ENCODE measurements at places on chromosomes 4 and X.

- DNase-seq: no peak
Measured at GRCh38 chr4:76950956-76951671, 1.6 kb downstream of the SEPTIN11 start.

DNA sequence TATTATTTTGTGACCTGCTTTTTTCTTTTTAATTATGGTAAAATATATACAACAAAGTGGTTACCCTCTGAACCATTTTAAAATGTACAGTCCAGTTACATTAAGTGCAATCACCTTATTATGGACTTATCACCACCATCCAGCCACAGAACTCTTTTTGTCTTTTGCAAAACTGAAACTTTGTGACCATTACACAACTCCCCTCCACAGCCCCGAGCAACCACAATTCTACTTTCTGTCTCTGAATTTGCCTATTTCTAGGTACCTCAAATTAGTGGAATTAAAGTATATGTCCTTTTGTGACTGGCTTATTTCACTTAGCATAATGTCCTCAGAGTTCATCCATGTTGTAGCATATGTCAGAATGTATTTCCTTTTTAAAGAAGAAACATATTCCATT lies 39.3 kb upstream of the WWC2 start:
- no peak for DNase-seq

GRCh38 chr4:52990706-52991105 lies 128.6 kb downstream of the RASL11B start:
- DNase-seq: no peak

DNA sequence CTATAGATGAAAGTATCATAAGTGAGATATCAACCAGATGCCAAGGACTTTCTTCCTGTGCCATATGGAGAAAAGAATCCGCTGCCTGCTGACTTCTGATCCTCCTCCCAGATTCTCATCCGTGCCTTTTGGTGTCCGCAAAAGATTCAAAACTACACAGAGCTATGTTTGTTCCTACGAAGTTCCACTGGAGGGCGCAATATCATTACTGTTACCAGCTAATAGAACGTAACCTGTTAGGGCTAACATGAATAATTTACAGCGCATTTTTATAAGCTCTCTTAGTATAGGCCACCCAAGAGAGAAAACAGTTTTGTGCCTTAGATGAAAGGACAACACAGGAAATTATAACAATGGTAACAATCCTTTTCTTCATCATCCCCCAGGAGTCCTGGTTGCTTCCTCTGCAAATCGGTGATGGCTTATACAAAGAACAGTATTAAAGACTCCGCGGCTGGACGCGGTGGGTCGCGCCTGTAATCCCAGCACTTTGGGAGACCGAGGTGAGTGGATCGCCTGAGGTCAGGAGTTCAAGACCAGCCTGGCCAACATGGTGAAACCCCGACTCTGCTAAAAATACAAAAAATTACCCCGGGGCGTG lies 22.8 kb upstream of the CENPVL3 start:
- peak; percentile 32 for DNase-seq

GRCh38 chrX:132728296-132728695 lies 230.1 kb downstream of the HS6ST2 start:
- no peak for DNase-seq

DNA sequence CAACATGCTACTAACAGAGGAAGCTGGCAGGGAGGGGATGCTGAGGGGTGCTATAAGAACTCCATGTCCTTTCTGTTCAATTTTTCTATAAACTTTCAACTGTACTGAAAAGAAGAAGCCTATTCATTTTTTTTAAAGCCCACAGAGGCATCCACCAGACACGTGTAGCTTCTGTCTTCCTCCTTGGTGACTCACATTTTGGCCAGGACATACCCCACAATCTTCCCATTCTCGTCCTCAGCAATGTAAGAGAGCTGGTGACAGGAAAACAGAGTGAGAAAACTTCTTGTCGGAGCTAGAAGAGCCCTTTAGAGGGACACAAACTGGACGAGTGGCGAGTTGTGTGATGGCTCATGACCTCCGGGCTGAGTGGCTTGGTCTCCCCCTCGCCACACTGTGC lies 1.1 kb downstream of the NAA10 start:
- DNase-seq: peak; percentile 38

DNA sequence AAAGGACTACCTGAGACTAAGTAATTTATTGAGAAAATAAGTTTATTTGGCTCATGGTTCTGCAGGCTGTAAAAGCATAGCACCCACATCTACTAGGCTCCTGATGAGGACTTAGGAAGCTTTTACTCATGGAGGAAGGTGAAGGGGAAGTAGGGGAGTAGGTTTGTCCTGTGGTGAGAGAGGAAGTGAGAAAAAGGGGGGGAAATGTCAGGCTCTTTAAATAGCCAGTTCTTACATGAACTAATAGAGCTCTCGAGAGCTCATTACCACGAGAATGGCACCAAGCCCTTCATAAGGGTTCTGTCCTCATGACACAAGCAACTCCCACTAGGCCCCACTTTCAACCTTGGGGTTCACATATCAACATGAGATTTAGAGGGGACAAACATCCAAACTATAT lies 125.5 kb upstream of the NRK start:
- no peak for DNase-seq

DNA sequence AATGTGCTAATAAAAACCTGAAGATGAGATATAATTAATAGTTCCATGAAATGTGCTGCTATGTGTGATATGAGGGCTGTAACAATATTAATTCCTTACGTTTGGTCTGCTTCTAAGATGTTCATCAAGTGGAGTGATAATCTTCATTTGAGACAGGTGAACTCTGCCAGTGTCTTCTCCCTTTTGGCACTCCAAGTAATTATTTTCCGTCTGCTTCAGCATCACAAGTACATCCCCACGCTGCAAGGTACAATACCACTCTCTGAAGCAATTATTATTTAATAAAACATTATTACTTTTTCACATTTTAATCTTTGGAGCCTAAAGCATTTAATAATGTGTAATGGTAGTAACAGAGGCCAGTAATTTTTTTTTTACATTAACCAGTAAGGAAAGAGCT lies 44.4 kb downstream of the RPS3A start:
- no peak for DNase-seq

DNA sequence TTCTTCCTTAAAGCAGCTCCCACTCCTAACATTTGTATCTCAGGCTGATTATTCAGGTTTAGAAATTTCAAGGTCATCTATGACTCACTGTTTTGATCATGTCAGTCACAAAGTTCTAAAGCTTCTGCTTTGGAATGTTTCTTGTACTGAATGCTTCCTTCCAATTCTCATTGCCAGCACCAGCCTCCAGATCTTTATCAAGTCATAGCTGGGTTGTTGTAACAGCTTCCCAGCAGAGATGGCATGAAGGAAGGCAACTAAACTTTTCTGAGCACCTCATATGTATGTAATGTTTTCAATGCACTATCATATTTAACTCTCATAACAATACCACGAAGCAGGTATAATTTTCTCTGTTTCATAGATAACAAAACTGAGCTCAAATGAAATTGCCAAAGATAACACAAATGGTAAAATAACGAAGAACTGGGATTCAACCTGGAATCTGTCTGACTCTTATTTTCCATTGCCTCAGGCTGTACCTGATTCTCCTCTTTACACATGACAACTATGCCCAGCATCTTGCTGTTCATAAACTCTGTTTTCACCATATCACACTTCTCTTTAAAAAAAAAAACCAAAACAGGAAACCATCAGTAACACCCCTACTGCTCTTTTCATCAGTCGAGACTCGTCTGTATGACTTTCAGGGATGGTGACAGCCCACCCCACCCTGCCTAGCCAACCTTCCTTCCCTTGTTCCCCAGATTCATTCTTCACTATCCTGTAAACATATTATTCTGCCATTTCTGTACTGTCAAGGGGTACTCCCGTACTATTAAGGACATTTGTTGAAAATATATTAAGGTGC lies 13.4 kb downstream of the TRPC3 start:
- no peak for DNase-seq

DNA sequence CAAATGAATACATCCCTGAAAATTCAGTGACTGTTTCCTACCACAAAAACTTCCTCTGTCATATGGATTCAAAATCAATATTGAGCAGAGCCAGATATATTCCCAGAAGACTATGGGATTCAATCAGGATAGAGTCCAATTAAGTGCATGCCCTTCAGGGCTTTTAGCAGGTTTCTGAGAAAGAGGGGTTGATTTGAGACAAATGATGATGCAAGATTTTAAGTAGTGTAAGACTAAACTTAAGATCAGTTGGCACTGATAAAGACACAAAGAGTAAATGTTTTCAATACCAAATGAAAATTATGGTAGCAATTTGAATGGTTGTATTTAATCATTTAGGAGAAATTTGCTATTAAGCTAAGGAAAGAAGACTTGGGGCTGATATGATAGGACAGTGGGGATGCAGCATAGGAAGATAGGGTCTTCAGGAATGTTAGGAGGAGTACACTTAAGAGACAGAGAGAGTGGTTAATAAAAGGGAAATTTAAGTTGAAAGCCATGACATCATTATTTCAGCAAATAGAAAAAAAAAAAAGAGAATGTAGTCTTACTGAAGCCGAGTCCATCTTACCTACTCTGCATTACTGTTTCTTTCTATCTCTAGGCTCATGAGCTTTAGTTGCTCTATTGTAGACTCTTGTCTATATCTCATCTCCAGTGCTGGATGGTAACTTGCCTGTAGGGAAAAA lies 32.0 kb upstream of the XK start:
- no peak for DNase-seq

GRCh38 chrX:45261005-45261404 lies 60.3 kb upstream of the DIPK2B start:
- DNase-seq: no peak

GRCh38 chr4:174117445-174117844 lies 166.0 kb downstream of the FBXO8 start:
- no peak for DNase-seq

- DNase-seq: no peak
Measured at GRCh38 chr4:1994938-1995337, 13.8 kb downstream of the NELFA start.

GRCh38 chrX:38108364-38108763 lies 102.0 kb downstream of the SYTL5 start:
- peak; percentile 2 for DNase-seq

GRCh38 chr4:86554646-86555045 lies 39.5 kb upstream of the PTPN13 start:
- no peak for DNase-seq

- no peak for DNase-seq
Measured at GRCh38 chr4:4202510-4202909, 24.2 kb downstream of the OTOP1 start.

- no peak for DNase-seq
Measured at GRCh38 chr4:102007959-102008425, 217.5 kb downstream of the BANK1 start.

DNA sequence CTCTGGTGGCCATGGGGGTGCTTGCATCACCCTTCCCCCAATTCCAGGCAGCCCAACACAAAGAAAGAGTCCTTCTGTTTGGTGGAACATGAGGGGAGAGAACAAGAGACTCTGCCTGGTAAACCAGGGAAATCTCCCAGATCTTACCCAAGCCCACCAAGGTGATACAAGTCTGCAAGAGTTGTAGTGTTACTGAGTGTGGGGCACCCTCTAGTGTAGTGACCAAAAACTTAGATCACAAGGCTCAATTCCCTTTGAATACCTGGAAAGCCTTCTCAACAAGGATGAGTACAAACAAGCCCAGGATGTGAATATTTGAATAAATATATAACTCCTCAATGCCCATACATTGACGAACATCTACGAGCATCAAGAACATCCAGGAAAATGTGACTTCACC lies 64.7 kb downstream of the IL13RA2 start:
- DNase-seq: no peak

GRCh38 chr4:69894186-69894585 lies 34.2 kb upstream of the SULT1E1 start:
- no peak for DNase-seq

GRCh38 chr4:53436251-53436650 lies 58.8 kb downstream of the FIP1L1 start:
- DNase-seq: no peak

DNA sequence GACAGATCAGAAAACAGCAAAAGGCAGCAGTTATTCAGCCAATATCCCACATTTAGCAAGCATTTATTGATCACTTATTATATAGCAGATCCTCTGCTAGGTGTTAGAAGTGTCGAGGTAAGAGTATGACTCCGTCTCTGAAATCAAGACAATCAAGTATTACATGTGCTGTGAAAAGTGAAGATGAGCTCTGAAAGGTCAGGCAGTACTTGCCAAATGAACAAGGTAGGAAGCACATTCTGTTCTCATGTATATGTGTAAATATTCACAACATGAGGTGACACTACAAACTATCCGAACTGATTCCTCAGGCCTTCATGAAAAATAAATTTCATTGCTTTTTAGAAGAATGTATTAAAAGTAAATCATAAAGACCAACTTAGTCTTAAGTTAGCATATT lies 15.3 kb downstream of the ATP1B4 start:
- DNase-seq: no peak

DNA sequence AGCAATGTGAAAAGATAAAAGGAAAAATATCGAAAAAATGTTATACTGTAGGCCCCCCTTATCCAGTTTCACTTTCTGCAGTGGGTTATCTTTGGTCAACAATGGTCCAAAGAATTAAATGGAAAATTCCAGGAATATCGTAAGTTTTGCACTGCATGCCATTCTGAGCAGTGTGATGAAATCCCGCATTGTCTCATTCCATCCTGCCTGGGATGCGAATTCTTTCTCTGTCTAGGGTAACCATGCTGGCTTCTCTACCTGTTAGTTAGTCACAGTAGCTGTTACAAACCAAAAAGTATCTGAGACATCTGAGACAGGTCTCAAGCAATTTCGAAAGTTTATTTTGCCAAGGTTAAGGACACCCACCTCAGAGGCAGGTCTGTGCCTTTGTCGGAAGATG lies 170.3 kb downstream of the COX18 start:
- no peak for DNase-seq

DNA sequence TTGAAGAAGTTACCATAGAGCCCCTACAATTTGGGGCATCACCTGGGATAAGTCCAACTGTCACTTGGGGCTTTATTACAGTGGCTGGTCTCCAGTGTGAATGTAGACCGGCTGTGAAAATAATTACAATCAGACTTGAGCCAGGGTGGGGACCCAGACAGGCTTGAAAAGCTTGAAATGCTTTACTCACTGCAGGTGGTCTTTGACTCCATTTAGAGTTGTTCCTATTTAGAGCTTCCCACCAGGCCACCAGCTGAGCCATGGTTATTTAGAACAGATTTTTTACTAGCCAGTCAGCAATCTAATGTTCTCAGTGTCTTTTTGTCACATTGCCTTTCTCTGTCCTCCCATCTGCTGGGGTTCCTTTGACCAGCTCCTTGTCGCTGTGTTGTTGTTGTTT lies 5.7 kb downstream of the ARHGAP10 start:
- no peak for DNase-seq

- DNase-seq: peak; percentile 29
Measured at GRCh38 chr4:182768838-182769237, 148.3 kb downstream of the DCTD start.
